ENCODE measurements at places on chromosomes 2 and 18.

DNA sequence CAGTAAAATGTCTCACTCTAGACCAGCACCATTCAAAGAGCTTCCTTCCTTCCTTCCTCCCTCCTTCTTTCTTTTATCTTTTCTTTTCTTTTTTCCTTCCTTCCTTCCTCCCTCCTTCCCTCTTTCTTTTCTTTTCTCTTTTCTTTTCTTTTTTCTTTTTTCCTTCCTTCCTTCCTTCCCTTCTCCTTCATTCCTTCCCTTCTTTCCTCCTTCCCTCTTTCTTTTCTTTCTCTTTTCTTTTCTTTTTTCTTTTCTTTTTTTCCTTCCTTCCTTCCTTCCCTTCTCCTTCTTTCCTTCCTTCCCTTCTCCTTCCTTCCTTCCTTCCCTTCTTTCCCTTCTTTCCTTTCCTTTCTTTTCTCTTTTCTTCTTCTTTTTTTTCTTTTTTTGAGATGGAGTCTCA, 985.1 kb downstream of the DSC3 start:
- DNase-seq = no peak

DNA sequence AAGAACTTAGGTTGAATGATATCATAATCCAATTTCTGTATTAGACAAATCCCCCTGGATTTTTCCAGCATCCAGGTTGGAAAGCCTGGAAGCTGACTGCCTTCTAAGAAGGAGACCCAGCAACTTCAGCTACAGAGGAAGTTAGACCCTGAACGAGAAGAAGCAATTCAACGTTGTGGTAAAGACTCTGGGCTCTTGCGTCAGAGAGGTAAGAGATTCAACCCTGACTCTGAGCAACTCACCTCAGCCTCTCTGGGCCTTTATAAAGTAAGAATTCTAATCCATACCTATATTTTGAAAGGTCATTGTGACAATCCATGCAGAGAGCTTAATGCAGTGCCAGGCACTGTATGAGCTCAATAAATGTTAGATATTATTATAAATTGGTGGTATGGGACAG, 9.7 kb downstream of the E2F6 start:
- DNase-seq = no peak

DNA sequence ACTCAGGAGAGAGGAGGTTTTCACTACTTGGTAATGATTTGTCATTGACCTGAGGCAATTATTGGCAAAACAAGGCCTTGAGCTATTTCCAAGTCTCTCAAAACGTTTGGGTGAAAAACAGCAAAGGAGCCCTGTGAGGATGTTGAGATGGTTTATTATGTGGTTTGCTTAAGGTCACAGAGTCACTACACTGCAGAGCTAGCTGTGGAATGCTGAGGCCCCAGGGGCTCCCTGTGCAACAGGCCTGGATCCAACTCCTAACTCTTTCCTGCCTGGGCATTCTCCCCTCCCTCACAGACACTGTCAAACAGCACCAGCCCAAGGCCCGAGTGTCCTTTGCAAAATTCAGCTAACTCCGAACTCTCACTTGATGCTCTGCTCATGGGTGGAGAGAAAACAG, 754.6 kb upstream of the SOX11 start:
- no peak for DNase-seq

DNA sequence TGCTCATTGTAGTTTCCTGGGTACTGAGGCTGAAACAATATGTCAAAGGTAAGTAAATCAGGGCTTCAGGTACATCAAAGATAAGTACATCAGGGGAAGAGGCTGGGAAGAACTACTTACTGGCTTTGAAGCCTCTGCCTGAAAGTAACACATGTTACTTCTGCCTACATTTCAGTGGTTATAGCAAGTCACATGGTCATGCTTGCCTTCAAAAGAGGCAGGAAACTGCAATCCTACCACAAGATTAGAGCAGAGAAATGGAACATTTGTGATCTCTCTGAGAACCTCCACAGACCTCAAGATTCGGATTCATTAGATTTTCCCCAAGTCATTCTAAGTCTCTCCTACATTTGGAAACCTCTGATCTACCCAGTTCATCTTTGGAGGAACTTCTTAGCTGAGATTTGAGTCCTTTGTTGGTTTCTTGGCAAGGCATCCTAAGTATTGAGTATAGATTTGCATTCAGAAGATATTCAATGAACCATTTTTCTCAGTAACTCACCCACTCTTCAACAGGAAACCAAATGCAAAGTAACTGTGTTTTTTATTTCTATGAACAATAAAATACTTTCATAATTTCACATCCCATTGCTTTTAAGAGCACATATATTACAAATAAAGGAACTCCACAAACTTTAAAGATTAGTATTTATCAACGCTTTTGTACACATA, 48.5 kb upstream of the CCDC195 start:
- DNase-seq = no peak

GRCh38 chr2:241309684-241310117, 5.8 kb downstream of the HDLBP start:
- no peak for DNase-seq

DNA sequence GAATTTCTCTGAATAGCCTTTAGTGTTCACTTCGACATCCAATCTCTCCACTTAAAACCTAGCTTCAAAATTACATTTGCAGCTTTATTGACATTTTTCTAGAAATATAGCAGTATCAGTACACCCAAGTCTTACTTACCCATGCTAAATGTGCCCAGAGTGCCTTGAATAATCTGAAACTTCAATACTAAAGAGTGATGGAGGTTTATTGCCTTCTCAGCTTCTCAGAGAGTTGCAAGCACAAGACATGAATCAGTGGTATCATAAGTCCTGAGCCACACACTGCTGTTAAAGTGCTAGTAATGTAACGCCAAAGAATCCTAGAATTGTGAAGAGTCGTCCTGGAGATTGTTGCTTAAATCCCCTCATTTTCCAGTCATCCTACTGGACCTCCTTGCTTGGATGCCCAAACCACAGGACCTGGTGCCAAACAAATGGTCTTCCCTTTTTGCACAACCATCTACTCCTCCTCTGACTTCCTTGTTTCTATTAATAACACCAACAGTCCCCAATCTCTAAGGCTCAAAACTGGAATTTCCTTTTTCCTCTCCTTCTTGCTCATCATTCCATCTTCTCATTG, 83.2 kb upstream of the SPATS2L start:
- DNase-seq = no peak

All from NCI-H1048 (cell line).